Thoracic aorta endothelial cell (primary cell): ENCODE measurements at places on chromosomes 16 and 17. TPM values are rescaled to one million over a fixed set of nuclear protein-coding genes. Genes with fewer than 3 reads are reported as not detected.

Gene XYLT1
- total RNA-seq, result 0.66 and 2.2 TPM in 2 replicates

Gene ARL4D
- 5.3 and 5.5 TPM in 2 replicates for total RNA-seq

Gene EVI2B
- 2.0 and 2.5 TPM in 2 replicates for total RNA-seq

Gene NACA2
- total RNA-seq, result not detected in 2 replicates

Gene KRTAP16-1
- total RNA-seq, result not detected in 2 replicates

Gene VKORC1
- 65.3 and 77.1 TPM in 2 replicates for total RNA-seq

Gene ITGB4
- 3.7 TPM in 2 replicates for total RNA-seq

Gene PERCC1
- not detected in 2 replicates for total RNA-seq

Gene CSH1
- not detected in 2 replicates for total RNA-seq

Gene RAD51C
- 35.8 and 38.6 TPM in 2 replicates for total RNA-seq

Gene CNTNAP1
- total RNA-seq, result 29.8 and 35.5 TPM in 2 replicates

Gene C17orf107
- 0.50 and 0.80 TPM in 2 replicates for total RNA-seq

Gene CARD14
- total RNA-seq, result not detected in 2 replicates

Gene PLXDC1
- not detected in 2 replicates for total RNA-seq

Gene CLEC3A
- not detected in 2 replicates for total RNA-seq
